ENCODE measurements at places on chromosomes 6 and 20. TPM values are rescaled to one million over a fixed set of nuclear protein-coding genes. Genes with fewer than 3 reads are reported as not detected.

The PPARD gene
- 12.8 TPM for total RNA-seq

The C20orf202 gene
- total RNA-seq = 0.35 TPM

The TMEM74B gene
- 5.2 TPM for total RNA-seq

The RWDD2A gene
- total RNA-seq = 2.8 TPM

The HLA-DRB5 gene
- total RNA-seq = 17.7 TPM

The UBE2C gene
- 1.1 TPM for total RNA-seq

- no peak for DNase-seq
Observed at GRCh38 chr6:84081222-84081621, 47.6 kb downstream of the MRAP2 start.

GRCh38 chr6:161736781-161737292 lies 463.0 kb upstream of the AGPAT4 start:
- DNase-seq = no peak

DNA sequence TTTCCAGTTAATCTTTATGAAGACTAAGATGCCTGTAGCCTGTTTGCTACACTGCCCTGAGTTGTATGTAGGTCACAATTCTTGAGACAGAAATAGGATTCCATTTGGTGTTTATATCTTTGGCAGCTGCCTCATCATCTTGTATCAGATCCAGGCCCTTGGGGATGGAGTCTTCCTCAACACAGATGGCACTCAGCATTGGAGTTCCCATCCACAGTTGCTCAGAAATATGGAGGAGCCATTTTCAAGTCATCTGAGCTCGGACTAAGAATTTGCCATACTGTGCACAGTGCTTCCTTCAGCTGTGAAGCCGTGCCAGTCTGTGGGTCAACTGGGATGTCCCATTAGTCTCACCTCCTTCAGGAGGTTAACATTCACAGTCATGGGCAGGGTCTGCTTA lies 156.6 kb downstream of the ZDHHC14 start:
- DNase-seq = no peak

DNA sequence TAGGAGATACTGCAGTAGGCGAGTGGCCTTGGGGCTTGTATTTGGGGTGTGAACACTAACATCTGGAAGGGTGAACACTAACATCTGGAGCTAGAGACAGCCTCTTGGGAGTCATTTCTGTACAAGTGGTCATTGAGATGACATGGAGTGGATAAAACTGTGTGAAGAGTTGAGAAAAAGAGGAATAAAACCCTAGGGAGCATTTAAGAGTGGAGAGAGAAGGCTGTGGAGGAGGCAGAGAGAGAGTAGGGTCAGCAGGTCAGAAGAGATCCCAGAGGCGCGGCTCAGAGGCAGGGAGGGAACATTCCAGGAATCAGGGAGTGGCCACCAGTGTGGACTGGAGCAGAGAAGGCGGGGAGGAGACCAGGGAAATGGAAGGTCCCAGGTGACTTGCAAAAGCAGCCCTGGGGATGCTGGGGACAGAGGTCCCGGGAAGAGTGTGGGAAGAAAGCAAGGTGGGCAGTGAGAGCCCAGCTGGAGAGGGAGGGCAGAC lies 202.0 kb upstream of the RNF24 start:
- DNase-seq = no peak

DNA sequence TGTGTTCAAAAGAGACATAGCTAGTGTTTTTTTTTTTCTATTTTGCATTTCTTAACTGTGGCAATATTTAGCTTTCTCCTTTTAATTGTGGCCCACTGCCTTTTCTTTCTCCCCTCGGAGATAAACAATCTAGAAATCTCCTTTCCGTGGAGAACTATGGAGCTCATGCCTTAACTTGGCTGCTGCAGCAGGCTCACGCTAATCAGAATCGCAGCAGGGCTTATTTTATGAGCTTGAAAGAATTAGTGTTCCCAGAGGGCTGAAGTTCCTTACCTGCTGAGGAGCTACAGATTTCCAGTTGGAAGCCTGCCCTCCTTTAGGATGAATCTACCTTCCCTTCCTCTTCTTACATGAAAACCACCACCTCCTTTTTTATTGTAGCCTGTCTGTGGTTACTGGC lies 35.6 kb downstream of the CTNNBL1 start:
- no peak for DNase-seq

GRCh38 chr20:49484180-49485140 lies 2.0 kb upstream of the KCNB1 start:
- DNase-seq = peak; percentile 90

GRCh38 chr6:166625356-166625755 lies 1.7 kb downstream of the RPS6KA2 start:
- no peak for DNase-seq

GRCh38 chr6:161066511-161066910 lies 74.9 kb downstream of the MAP3K4 start:
- DNase-seq = no peak

GRCh38 chr6:193773-194310 lies 98.4 kb upstream of the DUSP22 start:
- DNase-seq = no peak

DNA sequence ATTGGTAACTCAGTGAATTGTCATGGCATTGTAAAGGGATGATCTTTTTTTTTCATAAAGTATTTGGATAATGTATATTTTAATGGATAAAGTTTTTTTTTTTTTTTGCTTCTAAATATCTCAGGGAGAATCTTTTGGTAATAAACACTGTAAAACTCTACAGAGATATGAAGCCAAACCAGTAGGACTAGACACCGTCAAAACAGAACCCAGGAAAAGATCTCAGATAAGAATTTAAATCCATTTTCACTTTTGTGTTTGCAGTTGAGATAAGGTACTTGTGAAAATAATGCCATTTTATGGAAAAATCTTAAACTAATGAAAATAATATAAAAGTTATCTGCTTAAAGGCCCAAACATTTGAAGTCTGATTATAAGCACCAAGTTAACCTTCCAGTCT lies 27.0 kb downstream of the FAM83B start:
- DNase-seq = no peak

DNA sequence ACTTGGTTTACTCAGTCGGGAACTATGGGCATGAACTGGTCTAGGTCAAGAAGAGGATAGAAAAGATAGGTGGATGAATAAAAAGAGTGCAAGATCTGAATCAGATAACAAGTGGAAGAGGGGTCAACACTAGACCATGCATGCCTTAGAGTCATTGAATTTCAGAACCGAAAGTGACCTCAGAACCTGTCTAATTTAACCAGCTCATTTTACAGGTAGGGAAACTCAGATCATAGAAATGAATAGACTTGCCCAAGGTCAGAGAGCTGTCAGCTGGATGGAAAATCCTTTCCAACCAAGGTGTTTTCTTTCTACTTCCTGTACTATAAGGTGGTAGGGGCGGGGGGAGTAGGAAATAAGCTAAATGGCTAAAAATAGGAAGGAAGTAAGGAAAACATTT lies 121.4 kb upstream of the ADGRF1 start:
- DNase-seq = no peak

GRCh38 chr6:31676322-31676903 lies 4.5 kb downstream of the LY6G5C start:
- DNase-seq = no peak

DNA sequence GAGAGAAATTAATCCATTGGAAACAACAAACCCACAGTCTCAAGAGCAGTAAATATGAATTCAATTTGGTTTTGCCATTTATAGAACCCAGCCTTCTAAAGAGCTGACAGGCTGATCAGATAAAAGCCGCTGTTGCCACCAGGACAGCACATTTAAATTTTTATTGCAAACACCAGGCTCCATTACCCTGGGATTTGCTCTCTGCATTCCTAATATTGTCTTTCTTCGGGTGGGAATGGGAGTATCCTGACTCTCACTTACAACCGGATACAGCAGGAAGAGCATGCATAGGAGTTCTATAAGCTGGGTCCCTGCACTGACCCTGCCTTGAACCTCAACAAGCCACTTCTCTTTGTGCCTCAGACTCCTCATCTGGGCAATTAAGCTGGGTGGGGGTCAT lies 142.9 kb downstream of the LRFN2 start:
- no peak for DNase-seq

GRCh38 chr20:35698298-35699126 lies 640 bp downstream of the NFS1 start:
- DNase-seq = no peak

- no peak for DNase-seq
Observed at GRCh38 chr20:14142171-14142570, 146.9 kb downstream of the MACROD2 start.

All from Right ventricle myocardium superior (tissue), 1 donor.